Renal pelvis (tissue), 12 donors: ENCODE measurements at places on chromosomes 7 and 10. TPM values are rescaled to one million over a fixed set of nuclear protein-coding genes. Genes with fewer than 3 reads are reported as not detected.

GRCh38 chr7:157892751-157893523, 556.1 kb downstream of the DNAJB6 start:
- DNase-seq, result no peak

DNA sequence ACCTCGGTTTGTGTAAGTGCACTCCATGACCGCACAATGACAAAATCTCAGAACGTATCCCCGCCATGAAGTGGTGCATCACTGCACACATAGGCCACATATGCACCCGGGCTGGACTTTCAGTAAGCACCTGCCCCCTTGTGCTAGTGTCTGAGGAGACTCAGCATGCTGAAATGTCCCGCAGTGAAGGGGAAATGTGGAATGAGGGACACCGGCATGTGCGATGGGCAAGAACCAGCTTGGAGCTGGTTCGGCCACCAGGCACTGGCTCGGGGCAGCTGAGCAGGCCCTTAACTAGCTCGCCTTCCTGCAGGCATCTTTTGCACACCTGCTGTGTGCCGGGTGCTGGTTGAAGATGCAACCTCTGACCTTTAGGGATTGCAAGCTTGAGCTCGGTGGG, 49.8 kb upstream of the TNS3 start:
- no peak for DNase-seq

DNA sequence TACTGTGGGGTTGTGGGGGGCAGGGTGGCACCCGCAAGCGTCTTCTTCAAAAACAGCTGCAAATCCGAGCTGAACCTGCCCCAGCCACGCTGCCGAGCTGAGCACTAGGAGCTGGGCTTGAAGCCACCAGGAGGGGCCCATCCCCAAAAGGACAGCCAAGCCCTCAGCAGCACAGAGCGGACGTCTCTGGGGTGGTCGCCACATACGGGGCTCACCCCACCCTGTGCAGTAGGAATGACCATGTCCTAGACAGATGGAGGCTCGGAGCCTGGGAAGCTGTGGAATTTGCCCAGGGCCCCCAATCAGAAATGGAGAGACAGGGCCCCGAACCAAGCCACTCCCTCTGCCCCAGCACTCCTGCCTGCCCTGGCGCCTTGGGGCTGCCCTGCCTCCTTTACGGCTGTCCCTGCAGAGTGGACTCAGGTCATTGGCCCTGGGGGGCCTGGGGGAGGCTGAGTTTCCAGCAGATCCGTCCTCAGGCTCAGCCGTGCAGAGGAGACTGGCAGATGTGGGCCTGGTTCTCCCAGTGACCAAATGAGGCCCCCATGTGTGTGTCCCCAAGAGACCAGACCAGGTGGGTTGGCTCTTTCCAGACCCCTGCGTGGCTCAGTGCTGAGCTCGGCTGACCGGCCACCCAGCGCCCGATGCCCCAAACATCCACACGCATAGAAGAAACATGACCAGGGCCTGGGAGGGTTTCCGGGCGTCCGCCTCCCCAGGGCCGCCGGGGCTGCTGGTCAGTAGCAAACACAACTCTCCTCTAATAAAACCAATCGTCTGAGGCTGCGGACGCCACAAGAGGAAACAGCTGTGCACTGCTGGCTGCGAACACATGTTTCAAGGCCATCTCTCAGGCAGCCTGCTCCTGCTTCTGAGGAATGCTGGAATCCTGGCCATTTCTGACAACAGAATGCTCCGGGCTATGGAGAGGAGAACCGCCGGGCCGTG, 54.9 kb downstream of the PDGFA start:
- peak; percentile 88 for DNase-seq

The SYNPO2L gene
- polyA plus RNA-seq, result 0.33 TPM

The PTPN20 gene
- 2.4 TPM for polyA plus RNA-seq

The RPEL1 gene
- 0.21 TPM for polyA plus RNA-seq

The PNLIP gene
- polyA plus RNA-seq, result not detected

The PTPRN2 gene
- 6.6 TPM for polyA plus RNA-seq

The CYP3A4 gene
- 0.20 TPM for polyA plus RNA-seq

The GARIN1A gene
- polyA plus RNA-seq, result 5.7 TPM
